ENCODE measurements at places on chromosomes 11 and 22. TPM values are rescaled to one million over a fixed set of nuclear protein-coding genes. Genes with fewer than 3 reads are reported as not detected.

- no peak for DNase-seq
Observed at GRCh38 chr11:115198321-115198741, 305.9 kb downstream of the CADM1 start.

The USP35 gene
- polyA plus RNA-seq: 5.9 TPM

The TSPAN18 gene
- 69.9 TPM for polyA plus RNA-seq

DNA sequence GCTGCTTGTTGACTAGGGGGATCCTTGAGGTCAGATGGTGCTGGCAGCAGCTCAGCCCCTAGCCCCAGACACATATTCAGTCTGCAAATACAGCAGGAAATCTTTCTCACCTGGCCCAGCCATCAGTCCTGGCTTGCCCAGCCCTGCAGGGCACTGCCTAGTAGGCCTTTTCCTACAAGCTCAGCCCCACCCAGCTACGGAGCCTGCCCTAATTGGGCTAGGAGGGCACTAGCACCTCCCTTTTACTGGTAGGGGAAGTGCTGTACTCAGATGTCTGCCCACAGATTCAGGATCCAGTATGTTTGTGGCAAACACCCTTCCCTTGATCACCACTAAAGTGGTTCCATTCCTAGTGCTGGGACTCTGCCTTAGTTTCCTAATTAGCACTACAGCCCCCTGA is 257.1 kb upstream of the CADM1 start:
- DNase-seq: no peak

- no peak for DNase-seq
Observed at GRCh38 chr11:9990221-9990973, 303.6 kb downstream of the SBF2 start.

The TBC1D22A gene
- 17.1 TPM for polyA plus RNA-seq

GRCh38 chr11:9825895-9826294 is 162.0 kb downstream of the SWAP70 start:
- no peak for DNase-seq

Data from right lung (tissue), 10 donors.